ENCODE measurements at places on chromosomes 1 and 21.

DNA sequence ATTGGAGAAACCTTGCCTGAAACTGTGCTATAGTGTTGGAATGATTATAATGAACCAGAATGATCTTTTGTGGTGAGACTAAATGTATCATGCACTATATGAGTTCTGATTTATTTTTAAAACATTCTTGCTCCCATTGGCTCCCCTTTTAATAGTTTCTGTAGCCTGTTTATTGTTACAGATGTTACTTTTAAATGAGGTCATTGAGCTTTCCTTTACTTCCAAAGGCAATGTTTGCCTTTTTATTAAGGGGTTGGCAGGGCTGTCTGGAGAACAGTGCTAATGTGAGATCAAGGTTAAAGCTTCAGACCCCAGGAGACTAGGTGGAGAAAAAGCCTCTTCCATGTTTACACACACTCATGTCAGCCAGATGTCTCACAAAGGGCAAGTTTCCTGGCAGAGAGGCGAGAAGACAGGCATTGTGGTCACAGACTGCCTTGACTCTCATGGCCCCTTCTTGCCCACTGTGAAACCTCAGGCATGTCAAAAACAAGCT, 120.6 kb upstream of the RAVER2 start:
- DNase-seq = no peak

- no peak for DNase-seq
Measured at GRCh38 chr1:100219457-100219856, 30.2 kb downstream of the DBT start.

- no peak for DNase-seq
Measured at GRCh38 chr1:78541479-78541878, 50.7 kb downstream of the PTGFR start.

GRCh38 chr1:100959502-100960060, 63.7 kb downstream of the SLC30A7 start:
- DNase-seq = no peak

GRCh38 chr1:24897263-24898151, 32.6 kb downstream of the RUNX3 start:
- DNase-seq = no peak

- DNase-seq = no peak
Measured at GRCh38 chr1:184803180-184803492, 48.5 kb upstream of the EDEM3 start.

DNA sequence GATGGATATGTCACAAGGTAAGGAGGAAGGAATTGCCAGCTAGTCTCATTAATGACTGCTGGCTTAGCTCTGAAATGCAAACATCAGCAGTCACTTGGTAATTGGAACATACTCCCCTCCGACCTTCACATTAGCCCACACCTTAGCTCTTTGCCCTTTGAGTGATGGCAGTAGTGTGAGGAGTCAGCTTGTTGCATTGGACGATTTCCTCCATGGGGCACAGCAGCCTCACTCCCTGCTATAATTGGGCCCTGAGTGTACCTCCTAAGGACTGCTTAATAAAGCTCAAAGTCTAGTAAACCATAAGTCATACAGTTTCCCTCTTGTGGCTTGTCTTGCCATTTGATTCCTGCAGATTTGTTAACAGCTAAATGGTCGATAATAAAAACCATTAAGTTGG, 19.4 kb downstream of the METTL13 start:
- DNase-seq = no peak

GRCh38 chr1:24186993-24187790, at the start of gene IFNLR1:
TSS of gene IFNLR1 (minus strand) at chr1:24187289. CDS start at chr1:24187248, 41 bp downstream.
- DNase-seq = no peak

DNA sequence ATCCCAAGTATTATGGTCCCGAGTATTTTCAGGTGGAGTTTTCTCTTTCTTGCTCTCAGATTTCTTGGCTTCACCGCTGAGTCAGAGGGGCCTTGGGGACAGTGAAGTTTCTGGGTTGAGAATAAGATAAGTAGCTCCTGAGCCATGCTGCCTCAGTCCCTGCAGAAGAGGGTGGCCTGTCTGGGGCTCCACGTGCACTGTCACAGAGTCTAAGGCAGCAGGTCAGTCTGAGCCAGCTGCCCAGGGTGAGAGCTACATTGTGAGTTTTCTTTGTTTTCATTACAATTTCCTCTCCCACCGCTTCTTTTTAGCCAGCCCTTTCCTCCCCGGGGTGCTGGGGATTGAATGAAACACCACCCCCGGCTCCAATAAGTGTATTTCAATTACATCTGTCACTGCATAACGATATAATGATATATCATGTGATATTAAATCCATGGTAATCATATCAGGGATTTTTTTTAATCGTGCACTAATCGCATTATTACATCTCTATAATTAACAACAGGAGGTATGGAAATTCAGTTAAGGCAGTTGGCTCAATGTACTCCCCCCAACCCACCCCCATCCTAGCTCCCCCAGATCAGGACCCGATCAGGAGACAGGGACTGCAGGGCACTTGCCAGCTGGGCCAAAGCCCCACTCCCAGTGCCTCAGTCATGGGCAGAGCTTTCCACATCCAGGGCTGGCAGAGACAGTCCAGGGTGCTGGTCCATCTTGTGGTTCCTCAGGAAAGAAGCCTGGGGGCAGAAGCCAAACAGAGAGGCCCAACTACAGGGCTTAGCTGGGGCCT, 43.7 kb downstream of the DMAP1 start:
- no peak for DNase-seq

DNA sequence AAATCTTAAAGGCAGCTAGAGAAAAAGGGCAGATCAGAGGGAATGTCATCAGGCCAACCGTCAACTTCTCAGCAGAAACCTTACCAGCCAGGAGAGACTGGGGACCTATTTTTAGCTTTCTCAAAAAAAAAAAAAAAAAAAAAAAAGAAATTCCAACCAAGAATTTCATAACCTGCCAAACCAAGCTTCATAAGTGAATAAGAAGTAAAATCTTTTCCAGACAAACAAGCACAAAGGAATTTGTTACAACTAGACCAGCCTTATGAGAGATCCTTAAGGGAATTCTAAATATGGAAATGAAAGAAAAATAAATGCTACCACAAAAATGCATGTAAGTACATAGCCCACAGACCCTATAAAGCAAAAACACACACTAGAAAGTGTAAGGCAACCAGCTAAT, 267.7 kb downstream of the AKT3 start:
- no peak for DNase-seq

DNA sequence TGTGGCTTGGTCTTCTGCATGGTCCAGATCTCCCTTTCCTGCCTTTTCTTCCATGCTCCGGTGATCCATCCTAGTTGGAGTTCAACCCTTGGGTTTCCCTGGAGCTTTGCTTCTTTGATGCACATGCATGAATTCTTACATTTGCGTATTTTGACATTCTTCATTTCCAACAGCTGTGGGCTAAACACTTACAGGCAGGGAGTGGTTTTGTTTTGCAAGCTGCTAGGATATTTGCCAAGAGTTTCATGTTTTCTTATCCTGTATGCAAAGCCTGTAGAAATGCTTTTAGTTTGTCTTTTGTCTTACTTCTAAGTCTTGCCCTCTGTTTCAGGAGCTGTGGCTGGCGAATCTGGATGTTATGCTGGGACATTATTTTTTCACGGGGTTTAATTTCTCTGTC, 90.3 kb upstream of the PAXBP1 start:
- DNase-seq = no peak

- no peak for DNase-seq
Measured at GRCh38 chr1:160439718-160440117, 39.4 kb downstream of the VANGL2 start.

DNA sequence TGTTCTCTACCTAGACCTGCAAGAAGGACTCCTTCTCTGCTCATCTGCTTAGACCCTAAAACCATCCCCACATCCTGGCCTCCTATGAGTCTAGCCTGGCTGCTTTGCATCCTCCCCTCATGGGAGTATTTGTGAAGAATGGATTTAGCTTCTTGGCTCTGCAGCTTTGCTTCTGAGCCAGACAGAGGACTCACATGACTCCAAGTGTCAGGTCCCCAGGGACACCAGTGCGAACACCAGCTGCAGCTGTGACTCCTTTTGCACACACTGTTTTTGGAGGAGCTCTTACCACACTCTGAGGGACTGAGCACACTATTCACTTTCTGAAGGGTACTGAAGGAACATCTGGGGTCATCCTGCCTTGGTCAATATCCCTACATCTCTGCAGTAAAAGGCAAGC, 131.8 kb upstream of the SGIP1 start:
- peak; percentile 20 for DNase-seq
